ENCODE measurements at places on chromosomes 5 and 9.

DNA sequence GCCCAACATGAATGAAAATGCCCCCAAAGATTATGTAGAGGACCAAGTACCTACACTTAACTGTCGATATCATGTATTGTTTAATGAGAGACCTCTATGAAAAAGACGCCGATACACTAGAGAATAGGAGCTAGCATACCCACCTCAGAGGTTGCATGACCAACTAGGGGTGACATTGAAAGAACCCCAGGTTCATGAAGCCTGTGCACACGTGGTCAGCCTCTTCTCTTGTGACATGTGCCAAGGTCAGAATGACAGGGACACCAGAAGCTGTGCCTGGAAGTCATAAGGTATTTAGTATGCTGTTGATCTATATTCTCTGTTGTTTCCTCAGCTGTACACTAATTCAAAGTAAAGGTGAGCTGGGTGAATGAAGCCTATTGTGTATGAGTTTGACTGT, 1594.1 kb downstream of the EFNA5 start:
- DNase-seq = no peak

GRCh38 chr9:84140535-84141101, 160.0 kb downstream of the RMI1 start:
- no peak for DNase-seq

DNA sequence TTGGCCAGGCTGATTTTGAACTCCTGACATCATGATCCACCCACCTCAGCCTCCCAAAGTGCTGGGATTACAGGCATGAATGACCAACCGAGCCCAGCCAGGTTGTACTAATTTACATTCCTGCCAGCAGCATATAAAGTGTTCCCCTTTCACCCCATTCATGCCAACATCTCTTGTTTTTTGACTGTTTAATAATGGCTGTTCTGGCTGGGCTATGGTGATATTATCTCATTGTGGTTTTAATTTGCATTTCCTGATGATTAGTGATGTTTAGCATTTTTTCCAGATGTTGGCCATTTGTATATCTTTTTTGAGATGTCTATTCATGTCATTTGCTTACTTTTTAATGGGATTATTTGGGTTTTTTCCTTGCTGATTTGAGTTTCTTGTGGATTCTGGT, 87.3 kb downstream of the INVS start:
- no peak for DNase-seq

DNA sequence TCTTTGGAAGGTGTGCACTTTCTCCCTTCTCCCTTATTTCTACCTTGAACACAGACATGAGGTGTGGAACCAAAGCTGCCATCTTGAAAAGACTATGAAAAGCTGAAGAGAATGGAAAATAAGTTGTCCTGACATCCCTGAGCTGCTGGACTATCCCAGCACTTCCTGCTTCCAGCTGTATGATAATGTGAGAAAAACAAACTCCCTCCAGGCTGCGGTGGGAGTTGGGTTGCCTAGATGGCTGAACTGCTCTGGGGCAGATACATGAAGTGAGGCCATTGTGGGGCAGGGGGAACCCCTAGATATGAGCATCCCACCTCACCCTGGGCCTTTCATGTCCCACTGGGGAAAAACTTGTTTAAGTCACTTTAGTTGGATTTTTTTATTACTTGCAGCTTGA, 82.4 kb downstream of the BOD1 start:
- no peak for DNase-seq

DNA sequence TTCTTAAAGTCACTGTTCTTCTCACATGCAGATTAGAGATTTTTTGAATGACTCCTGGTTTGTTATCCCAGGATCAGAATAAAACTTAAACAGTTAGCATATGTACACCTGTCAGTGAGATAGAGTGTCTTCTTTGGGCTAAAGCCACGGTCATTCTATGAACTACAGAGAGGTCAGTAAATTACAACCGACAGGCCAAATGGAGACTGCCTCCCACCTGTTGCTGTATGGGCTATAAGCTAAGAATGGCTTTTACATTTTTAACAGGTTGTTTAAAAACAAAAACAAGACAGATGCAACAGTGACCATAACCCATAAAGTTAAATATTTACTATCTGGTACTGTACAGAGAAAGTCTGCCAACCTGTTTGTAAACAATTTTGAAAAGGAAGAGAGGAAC, 125.7 kb downstream of the ELAVL2 start:
- DNase-seq = no peak

DNA sequence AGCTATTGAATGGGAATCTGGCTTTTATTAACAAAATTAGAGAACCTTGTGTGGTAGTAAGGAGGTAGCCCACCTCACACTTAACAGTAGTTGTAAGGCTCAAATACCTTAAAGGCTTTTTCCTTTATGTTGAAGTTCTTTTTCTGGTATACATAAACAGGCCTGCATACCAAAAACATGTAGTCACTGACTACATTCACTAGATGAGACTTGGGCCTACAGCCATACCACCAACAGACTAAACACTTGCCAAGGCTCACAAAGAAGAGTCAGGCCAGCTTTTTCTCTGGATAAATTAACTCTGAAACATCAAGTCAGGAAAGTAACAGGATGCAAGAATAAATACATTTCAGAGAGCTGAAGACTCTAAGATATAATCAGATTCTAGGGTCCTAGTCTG, 78.6 kb upstream of the MPDZ start:
- DNase-seq = no peak
